ENCODE measurements at places on chromosomes 3 and 15.

- no peak for DNase-seq
These were observed 95.9 kb upstream of the ATP11B start for GRCh38 chr3:182697345-182697919.

DNA sequence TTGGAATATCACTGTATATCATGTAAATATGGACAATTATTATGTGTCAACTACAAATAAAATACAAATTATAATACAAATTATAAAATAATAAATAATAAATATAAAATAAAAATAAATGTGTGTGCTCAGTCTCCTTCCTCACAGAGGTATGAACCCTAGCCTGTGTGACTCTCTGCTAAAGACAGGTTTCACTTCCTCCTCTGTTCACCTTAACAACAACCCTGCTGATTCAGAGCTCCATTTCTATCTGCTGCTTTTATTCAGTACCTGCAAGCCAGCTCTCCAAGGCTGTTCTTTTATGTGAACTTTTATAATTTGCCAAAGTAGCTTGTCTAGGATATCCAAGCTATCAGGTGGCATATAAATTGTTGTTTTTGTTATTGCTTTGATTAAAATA lies 610.7 kb upstream of the GRM7 start:
- DNase-seq: no peak

GRCh38 chr3:53218131-53218530 lies 37.7 kb downstream of the TKT start:
- no peak for DNase-seq

GRCh38 chr15:90161950-90162361 lies 39.2 kb upstream of the SEMA4B start:
- no peak for DNase-seq

DNA sequence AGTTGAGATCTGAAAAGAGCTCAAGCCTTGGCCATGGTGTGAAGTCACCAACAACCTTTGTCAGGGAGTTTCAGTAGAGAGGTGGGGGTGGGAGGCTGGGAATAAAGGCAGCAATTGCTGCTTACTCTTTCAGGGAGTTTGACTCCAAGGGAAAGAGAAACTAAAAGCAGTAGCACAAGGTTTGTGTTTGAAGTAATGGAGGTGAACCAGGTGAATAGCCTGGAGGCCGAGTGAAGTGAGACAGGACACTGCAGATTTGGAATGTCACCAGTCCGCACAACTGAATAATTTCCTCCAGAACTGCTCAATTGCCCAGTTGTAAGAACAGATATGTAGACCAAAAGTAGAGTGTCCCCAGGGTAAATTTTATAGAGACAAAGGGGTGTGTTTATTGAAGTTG lies 44.1 kb downstream of the CD86 start:
- no peak for DNase-seq

DNA sequence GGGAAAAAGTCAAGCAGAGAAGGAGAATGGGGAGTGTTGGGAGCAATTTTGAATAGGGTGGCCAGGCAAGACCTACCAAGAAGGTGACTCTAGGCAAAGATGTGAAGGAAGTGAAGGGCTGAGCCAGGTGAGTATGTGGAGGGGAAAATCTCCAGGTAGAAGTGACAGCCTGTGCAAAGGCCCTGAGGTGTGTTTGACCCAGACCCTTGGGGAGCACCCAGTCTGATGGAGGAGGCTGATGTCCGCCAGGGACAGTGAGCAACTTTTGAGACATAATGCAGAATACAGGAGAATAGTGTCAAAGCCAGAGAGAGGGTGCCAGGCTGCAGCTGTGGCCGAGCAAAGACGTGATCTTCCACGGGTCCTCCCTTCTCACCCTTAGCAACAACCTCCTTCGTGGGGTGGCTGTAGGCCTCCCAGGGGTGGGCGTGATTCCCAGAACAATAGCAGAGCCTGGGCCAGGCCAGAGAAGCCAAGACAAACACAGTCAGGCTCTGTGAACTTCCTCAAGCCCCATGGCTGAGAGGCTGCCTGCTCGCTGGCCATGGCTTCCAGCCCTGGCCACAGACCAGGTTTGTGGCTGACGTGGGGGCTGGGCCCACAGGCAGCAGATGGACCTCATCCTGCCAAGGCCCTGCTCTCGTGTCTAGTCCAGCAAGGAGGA lies 58.1 kb downstream of the SLC6A6 start:
- peak; percentile 98 for DNase-seq

GRCh38 chr3:134407239-134407625 lies 33.0 kb upstream of the AMOTL2 start:
- no peak for DNase-seq

GRCh38 chr3:65604863-65605526 lies 433.7 kb downstream of the MAGI1 start:
- DNase-seq: peak; percentile 60
